ENCODE measurements at places on chromosomes 3 and 15.
A peak's percentile ranks its signal among the peaks of the same experiment; 100 is the strongest.

DNA sequence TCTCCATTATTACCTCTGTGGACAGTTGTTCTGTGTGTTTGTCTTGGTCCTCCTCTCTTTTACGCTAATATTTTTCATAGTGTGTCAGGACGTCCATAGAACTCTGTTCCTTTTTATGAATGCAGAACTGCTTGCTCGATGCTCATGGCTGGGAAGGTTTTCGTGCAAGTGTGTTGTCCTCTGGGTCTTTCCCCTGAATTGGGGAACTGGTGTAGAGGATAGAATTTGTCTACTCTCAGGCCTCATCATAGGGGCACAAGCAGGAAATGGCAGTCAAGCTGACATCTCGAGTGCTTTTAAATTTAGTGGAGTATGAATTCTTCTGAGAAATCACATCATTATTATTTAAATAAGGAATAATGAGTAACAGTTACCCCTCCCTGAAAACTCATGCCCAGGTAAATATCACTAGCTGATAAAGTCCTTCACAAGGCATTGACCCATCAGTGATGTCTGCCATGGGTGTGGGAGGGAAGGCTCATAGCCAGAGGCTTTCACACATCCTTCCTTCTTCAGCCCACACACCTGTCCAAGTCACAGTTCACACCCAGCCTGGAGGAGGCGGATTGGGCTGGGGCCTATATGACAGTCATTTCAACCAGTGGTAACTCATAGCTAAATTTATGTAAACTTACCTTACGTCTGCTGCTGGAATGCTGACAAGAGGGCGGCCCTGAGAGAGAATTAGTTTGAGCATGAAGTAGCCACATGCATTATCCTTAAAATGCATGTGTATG, 226.1 kb downstream of the PLCL2 start:
- peak; percentile 47 for DNase-seq

DNA sequence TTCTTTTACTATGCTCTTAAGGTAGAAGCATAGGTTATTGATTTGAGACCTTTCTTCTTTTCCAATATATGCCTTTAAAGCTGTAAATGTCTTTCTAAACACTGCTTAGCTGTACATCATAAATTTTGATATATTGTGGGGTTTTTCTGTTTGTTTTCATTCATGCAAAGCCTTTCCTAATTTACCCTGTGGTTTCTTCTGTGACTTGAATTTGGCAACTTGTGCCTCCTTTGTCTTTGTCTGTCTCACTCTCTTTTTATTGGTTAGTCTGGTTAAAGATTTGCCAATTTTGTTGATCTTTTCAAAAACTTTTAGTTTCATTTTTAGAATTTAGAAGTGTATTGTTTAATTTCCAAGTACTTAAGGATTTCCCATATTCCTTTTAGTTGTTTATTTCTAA, 343.1 kb downstream of the OXSM start:
- DNase-seq = no peak

DNA sequence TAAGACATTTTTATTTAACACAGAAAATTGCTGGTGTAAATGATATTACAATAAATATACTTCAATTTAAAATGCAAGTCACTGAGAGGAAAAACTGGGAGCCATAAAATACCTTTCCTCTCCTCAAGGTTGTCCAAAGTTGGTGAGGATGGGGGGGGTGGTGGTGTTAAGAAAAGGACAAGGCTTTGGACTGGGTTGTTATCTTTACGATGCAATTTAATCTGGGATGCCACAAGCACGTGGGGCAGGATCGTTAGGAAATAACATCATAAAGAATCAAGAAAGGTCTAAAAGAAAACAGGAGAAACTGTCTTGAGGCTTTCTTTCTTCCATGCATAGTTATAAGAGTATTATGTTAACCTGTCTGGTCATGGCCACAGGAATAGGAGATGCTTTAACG, 66.9 kb downstream of the NMNAT3 start:
- DNase-seq = no peak

DNA sequence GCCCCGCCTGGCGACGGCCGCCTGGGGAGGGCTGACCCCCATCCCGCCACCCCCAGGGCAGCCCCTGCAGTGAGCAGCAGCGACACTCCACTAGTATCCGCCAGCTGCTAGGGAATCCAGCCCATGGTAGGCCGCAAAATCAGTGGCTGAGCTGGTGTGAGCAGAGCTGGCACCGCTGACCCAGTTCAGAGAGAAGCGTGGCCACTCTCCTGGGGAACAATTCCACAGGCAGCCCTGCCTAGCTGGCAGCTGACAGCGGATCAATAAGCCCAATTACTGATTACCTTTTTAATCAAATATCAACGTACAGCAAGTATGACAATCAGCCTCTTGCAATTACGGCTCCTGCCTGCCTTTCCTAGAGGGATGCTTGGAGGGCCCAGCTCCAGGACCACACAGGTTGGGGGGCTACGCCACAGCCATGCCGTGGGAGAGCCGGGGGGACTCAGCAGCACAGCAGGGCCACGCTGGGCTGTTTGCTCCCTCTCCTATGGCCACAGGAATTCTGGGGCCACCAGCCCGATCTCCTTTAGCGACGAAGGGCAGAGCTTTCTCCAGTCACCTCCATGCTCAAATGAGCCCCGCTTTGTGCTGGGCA, 13.9 kb downstream of the DNAJB8 start:
- DNase-seq = no peak

GRCh38 chr15:85691350-85692240, 103.1 kb downstream of the KLHL25 start:
- DNase-seq = peak; percentile 89

- no peak for DNase-seq
Measured at GRCh38 chr3:43022121-43022520, 43.0 kb downstream of the GASK1A start.

- no peak for DNase-seq
Measured at GRCh38 chr3:117263270-117263669, 553.7 kb downstream of the TUSC7 start.

DNA sequence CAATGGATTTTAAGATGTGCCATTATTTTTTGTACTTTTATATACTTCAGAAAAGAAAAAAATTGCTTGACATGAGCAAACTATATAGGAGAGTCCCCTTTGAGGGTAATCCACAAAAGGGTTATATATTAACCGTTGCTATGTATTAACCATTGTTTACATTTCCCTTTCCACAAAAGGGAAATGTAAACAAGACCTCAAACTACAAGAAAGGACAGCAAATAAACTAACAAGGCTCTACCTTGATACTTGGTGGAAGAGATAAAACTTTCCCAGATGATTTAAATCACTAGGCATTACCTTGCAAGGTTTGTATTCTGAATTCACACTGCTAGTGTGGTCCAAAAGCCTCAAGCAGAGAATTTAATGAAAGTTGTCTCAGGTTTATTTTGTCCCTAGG, 616.3 kb upstream of the BCHE start:
- DNase-seq = no peak

DNA sequence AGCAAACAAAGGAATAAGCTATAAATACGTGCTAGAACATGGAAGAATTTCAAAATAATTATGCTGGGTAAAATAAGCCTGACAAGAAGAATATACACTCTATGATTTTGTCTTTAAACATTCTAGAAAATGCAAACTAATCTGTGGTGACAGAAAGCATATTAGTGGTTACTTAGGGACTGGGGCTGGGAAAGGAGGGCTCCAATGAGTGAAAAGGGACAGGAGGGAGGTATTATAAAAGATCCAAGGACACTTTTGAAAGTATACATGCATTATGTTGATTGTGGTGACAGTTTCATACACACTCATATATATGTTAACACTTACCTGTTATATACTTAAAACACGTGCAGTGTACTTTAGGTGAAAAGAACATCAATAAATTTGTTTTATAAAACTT, 23.0 kb downstream of the MYH15 start:
- DNase-seq = no peak

DNA sequence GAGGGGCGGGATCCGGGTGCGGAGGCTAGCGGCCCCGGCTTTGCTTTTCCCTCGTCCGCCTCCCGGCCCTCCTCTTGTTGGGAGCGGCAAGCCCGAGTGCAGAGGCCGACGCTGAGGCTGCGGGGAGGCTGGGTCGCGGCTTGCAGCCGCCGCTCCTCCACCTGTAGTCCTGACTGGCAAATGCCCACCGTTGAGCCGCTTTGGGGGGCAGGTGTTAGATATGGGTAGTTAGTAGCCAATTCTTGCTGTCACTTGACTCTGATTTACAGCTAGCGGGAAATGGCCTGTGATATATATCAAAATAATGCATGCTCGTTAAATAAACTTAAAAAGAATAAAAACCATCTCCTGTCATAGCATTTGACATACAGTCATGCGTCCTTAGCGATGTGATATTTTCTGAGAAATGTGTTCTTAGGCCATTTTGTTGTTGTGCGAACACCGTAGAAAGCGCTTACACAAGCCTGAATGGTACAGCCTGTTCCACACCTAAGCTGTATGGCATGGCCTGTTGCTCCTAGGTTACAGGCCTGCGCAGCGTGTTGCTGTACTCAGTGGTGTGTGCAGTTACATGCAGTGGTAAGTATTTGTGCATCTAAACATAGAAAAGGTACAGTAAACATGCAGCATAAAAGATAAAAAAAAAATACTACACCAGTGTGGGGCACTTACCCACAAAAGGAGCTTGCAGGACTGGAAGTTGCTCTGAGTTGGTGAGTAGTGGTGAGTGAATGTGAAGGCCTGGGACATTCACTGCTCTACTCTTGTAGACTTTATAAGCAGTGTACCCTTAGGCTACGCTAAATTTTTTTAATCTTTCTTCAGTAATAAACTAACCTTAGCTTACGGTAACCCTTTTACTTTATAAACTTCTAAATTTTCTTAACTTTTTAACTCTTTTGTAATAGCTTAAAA, 873 bp downstream of the CAPN7 start:
- DNase-seq = peak; percentile 58

DNA sequence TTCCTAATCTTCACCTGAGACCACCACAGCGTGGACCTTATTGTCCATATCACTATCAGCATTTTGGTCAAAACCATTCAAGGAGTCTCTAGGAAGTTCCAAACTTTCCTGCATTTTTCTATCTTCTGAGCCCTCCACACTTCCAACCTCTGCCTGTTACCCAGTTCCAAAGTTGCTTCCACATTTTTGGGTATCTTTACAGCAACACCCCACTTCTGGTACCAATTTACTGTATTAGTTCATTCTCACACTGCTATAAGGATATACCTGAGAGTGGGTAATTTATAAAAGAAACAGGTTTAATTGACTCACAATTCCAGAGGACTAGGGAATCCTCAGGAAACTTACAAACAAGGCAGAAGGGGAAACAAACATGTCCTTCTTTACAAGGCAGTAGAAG, 103.3 kb upstream of the CBLB start:
- DNase-seq = no peak

GRCh38 chr3:52609316-52609815, 73.0 kb downstream of the UQCC5 start:
- DNase-seq = no peak

- no peak for DNase-seq
Measured at GRCh38 chr15:99474909-99475753, 90.7 kb upstream of the MEF2A start.

All from GM12865 (cell line).